ENCODE measurements at places on chromosomes 5 and 9.

DNA sequence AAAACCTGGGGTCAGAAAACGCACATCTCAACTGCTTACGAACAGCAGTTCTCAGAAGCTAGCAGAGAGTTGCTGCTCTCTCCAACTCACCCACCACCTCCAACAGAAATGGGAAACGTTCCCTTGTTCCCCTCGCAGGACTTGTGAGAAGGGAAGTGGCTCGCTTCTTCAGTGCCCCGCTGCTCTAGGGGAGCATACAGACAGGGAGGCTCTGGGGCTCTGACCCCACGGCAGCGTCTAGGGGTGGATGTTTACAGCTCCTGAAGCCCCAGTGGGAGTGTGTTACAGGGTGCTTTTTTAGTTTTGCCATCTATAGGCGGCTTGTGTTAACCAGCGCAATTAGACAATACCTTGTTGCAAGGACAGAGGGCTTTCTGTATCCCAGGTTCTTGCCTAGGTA lies 267.7 kb upstream of the ACTBL2 start:
- no peak for DNase-seq

- DNase-seq: no peak
These were observed 1972.1 kb downstream of the MAT2B start for GRCh38 chr5:165477546-165477945.

DNA sequence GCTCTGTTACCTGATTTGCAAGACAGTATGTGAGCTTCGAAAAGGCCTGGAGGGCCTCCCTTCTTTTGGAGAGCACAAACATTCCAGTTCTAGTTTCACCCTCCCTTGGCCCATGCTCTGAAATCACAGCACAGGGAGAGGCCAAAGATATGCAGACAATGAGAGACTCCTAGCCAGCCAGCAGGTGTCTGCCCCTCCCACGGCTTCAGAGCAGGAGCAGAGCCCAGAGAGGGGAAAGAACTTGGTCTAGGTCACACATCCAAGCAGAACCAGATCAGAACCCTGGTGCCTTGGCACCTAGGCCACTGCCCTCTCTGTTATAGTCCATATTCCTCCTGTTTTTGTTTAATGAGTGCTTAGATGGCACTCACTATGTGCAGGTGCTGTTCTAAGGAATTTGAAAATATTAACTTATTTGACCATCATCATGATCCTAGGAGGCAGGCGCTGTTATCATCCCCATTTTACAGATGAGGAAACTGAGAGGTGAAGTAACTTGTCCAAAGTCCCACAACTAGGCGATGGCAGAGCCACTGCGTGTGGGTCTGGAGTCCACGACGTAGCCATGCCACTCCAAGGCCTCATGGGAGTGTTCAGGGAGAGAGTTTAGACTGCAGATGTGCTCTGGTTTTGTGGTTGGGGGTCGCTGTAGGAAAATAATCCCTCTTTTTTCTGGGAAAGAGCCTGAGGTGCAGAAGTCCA lies 27.2 kb downstream of the TMOD1 start:
- DNase-seq: no peak

DNA sequence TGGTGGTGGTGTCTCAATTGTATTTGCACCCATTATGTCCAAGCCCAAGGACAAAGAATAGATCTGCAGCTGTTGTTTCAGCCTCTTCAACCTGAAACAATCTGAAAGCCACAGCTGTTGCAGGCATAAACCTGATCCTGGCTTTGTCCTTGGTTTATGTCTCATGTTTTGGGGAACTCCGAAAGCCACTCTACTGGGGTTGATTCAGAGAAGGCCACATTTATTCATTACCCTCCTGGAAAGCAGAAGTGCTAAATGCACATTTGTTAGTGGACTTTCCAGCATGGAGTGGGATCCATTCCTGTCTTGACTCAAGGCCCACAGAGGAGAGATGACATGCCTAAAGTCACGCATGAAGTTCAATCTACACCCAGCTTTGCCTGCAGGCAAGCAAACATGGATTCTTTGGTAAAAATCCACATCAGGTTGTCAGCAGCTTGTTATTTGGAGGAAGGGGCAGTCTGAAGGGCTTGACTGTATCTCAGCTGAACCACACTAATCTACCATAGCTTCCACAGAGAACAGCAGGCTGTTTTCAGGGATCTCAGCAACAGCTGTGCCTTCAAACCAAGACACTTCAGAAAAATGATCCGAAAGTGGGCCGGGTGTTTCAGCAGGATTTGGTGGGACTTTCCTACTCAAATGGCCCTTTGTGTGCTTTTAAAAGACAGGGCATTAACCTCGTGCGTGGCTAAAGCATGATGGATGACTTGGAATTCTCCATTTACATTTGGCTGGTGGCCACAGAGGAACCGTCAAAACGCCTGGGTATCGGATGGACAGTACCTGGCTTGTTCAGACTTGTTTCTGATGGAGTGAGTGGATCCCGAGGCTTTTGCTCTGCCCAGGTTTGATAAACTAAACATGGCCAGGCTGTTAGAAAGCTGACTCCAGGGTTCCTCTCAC lies 36.2 kb upstream of the ADAM19 start:
- DNase-seq: peak; percentile 92

DNA sequence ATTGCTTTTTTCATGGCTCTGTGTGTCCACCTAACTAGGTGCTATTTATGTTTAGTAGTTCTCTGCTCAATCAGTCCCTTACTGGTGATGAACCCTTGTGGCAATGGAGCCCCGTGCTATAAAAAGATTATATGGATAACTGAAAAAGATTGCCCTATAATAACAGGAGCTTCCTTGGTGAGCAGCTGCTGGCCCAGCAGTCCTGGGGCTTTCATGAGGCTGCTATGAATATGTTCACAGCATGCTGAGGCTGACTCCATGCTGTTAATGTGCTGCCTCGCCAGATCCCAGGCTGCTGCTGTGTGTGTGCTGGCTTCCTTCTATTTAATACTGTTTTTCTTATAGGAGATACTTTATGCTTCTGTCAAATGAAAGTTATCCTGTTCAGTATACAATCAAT lies 357.5 kb downstream of the TAF11L14 start:
- DNase-seq: no peak

DNA sequence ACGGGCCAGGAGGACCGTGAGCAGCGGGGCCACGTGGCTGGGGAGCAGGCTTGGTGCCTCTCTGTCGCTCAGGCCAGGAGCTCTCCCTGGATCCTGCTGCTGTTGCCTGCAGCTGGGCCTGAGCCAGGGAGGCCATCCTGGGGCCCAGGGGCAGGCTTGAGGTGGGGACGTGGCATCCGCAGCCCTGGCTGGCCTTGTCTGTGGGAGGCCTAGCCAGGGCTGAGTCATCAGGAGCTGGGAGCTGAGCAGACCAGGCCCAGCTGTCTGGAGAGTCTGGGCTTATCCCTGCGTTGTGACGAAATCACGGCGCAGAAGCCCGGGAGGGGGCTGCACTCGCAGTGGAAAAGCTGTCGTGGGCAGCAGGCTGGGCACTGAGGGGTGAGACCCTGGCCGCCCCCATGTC lies 138.8 kb upstream of the COL5A1 start:
- DNase-seq: no peak

DNA sequence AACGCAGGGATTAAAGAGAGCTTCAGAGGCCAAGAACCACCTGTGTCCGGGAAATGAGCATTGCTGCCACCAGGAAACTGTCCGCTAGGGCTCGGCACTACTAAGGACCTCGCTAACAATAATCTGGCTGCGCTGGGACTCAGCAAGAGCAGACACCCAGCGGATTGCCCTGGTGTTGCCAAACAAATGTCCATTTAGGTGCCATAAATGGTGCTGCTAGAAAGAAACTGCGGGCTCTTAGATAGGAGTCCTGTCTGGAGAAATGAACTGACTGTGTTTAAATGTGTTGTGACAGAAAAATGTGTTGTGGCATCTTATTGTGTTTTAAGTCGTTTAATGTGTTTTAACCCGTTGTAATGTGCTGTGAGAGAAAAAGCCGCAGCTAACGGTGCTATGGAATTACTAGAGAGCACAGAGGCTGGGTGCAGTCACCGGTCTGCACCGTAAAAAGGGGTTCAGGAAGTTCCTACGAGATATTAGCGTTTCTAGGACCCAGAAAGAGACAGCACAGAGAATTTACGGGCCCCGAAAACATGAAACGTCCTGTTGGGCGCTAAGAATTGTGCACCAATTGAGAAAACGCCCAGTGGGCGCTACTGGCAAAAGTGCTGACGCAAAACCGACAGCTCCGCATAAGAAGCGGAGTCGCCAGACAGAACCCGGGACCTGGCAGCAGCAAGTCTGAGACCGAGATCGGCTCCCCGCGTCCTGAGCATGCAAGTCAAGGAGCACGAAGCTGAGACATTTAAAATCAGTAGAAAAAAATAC lies 90.6 kb downstream of the ANXA2R start:
- peak; percentile 75 for DNase-seq

- DNase-seq: no peak
These were observed 357 bp downstream of the PTGDS start for GRCh38 chr9:136977649-136978072.

GRCh38 chr9:75108571-75108970 lies 20.3 kb downstream of the OSTF1 start:
- no peak for DNase-seq

DNA sequence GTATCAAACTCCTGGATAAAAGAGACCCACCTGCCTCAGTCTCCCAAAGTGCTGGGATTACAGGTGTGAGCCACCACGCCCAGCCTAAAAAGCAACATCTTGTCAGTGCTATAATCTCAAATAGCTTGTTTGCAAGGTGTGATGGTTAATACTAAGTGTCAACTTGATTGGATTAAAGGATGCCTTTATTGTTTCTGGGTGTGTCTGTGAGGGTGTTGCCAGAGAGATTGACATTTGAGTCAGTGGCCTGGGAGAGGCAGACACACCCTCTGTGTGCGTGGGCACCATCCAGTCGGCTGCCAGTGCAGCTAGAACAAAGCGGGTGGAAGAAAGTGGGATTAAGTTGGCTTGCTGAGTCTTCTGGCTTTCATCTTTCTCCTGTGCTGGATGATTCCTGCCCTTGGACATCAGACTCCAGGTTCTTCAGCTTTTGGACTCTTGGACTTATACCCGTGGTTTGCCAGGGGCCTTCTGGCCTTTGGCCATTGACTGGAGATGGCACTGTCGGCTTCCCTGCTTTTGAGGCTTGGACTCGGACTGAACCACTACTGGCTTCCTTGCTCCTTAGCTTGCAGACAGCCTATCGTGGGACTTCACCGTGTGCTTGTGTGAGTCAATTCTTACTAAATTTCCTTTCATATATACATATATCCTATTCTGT lies 28.1 kb downstream of the TARS1 start:
- DNase-seq: no peak

- no peak for DNase-seq
These were observed 1.3 kb downstream of the PPP2R2B start for GRCh38 chr5:146877178-146877681.

GRCh38 chr5:33343676-33344327 lies 97.0 kb upstream of the TARS1 start:
- no peak for DNase-seq

DNA sequence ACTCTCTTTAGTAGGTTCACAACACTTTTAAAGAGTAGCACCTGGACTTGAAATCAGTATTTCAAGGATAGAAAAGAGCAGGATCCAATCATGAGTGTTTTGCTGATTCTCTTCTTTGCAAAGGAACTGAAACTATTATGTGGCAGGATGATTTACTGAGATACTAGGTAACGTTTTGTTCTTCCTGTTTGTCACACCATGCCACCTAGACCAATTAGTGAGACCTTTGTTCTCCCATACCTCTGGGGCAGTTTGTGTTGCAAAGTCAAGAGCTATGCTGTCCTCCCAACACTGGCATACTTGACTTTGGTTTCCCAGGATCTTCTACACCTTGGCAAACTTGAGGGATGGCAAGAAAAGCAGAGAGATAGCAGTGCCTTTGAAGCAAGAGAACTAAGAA lies 43.4 kb downstream of the PPP1R2B start:
- no peak for DNase-seq

- DNase-seq: peak; percentile 55
These were observed 889 bp downstream of the PDLIM4 start for GRCh38 chr5:132258102-132259068.

- DNase-seq: peak; percentile 38
These were observed at the start of gene SUSD3 for GRCh38 chr9:93058355-93059010. Gene SUSD3 (plus strand): TSS chr9:93058701. CDS start chr9:93058743, 42 bp downstream.

GRCh38 chr9:77714077-77714549 lies 66.0 kb upstream of the GNA14 start:
- no peak for DNase-seq

DNA sequence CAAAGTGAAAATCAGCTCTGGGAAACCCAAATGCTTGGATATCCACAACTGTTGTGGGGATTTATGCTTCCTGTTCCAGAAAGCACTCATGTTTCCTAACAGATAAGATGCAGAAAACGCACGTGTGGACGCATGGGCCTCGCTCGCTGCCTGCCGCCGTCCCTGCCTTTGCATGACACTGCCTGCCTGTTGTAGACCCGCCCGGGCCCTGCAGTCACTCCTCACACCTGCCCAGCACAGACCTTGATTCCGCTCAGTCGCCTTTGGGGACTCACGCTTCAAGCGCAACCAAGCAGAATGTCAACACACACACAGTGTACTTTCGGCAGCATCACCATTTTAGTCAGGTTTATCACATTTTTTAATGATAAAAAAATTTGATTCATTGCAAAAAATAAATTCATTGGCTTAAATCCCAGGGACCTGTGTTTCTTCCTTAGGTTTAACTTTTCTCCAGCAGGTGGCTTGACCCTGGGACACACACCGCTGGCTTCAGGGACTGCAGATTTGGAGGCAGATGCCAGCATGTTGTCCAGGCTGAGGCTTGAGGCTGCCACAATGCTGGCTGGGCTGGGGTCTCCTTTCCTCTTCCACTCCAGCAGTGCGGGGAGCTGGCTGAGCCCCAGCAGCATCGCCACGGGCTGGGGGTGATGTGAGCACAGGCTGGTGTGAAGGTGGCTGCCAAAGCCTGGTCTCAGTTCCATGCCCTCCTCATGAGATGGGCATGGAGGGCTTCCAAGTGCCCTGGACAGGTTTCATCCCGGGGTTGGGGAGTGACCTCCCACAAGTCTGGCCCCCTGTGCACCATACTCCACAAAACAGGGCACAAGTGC lies 416.9 kb upstream of the IRX4 start:
- DNase-seq: no peak

DNA sequence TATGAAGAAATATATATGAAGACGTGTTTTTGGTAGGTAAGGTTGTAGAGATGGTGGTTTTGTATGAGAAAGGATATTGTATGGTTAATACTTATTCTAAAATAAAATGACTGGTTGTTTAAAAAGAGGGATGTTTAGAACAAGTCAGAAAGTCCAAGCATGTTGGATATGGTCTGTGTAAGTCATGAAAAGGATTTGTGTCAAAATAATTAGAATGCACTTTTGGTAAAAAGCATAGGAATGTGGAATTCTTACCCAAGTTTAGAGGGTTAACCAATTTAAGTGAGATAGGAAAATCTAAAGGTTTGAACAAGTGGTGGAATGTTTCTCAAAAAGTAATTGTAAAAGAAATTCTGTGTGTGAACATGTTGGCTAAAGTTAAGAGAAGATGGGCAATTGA lies 1556.5 kb upstream of the C9orf72 start:
- DNase-seq: no peak

GRCh38 chr9:11933926-11934325 lies 759.3 kb upstream of the TYRP1 start:
- no peak for DNase-seq

- DNase-seq: no peak
These were observed 569.5 kb upstream of the SEMA6A start for GRCh38 chr5:117144086-117144485.

DNA sequence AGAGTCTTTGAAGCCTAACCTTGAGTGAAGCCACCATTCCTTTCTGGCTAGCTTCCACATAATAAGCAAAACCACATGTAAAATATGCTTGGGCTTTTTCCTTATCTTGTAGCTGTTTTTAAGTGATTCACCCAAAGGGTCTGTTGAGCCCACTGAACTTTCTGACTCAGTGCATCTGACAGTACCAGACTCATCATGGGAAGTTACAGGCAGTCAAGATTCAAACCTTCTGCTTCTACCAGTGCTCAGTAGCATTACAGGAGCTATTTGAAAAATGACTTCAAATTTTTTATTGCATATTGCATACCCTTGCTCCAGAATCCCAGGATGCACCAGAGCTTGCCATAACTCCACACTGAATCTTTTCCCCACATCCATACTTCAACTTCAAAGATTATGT lies 87.5 kb upstream of the PTPRD start:
- DNase-seq: no peak
